Stimulated activated CD4-positive, alpha-beta T cell treated with anti-CD3 and anti-CD28 coated beads, Interleukin-2, amount 100 ng/mL, for 48 hours (primary cell): ENCODE measurements at places on chromosomes 2 and 18.
A peak's percentile ranks its signal among the peaks of the same experiment; 100 is the strongest.

- DNase-seq = no peak
Measured at GRCh38 chr2:215626812-215627281, 191.0 kb upstream of the FN1 start.

GRCh38 chr2:120465989-120466703, 120.2 kb downstream of the INHBB start:
- no peak for DNase-seq

DNA sequence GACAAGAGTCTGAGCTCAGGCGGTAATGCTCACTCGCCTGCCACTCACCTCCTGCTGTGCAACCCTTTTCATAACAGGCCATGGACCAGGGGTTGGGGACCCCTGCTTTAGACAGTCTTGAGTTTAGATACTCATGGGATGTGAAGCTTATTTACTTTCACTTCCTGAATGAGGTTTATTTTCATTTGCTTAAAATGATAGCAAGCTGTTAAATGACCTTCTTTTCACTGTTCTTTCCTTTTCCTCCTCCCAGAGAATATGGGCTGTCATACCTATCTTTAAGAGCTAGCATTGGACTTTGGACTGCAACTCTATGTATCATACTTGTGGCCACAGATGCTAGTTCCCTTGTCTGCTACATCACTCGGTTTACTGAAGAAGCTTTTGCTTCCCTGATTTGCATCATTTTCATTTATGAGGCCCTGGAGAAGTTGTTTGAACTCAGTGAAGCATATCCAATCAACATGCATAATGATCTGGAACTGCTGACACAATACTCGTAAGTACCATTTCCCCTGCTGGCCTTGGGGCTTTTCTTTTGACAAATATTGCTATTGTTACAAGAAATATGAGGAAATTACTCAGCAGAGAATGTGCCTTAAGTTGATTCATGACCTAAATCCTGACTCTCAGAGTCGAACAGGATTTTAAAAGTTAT, 168.5 kb downstream of the DPP4 start:
- DNase-seq = no peak

GRCh38 chr18:75339936-75340605, 87.4 kb downstream of the SMIM21 start:
- no peak for DNase-seq

- no peak for DNase-seq
Measured at GRCh38 chr2:240358080-240358479, 77.4 kb upstream of the GPC1 start.

- peak; percentile 49 for DNase-seq
Measured at GRCh38 chr2:117835990-117836760, 21.7 kb downstream of the DDX18 start.

- DNase-seq = no peak
Measured at GRCh38 chr2:46315103-46315890, 18.1 kb downstream of the EPAS1 start.

GRCh38 chr2:20737505-20737904, 70.6 kb downstream of the GDF7 start:
- no peak for DNase-seq

DNA sequence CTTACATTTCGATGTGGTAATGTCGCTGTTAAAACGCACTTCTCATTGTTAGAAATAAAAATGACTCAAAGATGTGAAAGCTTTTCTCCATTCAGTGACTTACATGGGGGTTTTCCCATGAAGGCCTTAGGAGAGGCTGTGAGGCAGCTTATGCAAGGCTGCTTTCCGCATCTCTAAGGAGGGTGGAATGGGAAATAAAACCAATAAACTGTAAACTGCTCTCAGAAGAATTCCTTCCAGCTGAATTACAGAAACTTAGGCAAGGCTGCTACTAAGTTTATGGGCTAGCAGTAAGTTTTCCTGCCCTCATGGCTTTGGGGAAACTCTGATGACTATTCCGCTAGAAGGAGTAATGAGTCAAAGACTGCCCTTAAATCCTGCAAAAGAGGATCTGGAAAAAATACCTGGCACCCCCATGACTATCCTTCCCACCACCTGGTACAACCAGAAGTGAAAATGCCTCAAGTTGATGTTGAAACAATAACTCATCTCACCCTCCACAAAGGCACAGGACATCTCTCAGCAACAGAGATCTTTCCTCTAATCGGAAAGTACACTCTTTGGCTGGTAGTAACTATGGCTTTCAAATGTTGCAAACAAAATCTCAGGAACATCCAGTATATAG, 97.7 kb upstream of the SMAD7 start:
- no peak for DNase-seq

- DNase-seq = no peak
Measured at GRCh38 chr2:76298041-76298440, 587.3 kb upstream of the GCFC2 start.

- DNase-seq = no peak
Measured at GRCh38 chr2:218662827-218663226, 3.3 kb downstream of the BCS1L start.

DNA sequence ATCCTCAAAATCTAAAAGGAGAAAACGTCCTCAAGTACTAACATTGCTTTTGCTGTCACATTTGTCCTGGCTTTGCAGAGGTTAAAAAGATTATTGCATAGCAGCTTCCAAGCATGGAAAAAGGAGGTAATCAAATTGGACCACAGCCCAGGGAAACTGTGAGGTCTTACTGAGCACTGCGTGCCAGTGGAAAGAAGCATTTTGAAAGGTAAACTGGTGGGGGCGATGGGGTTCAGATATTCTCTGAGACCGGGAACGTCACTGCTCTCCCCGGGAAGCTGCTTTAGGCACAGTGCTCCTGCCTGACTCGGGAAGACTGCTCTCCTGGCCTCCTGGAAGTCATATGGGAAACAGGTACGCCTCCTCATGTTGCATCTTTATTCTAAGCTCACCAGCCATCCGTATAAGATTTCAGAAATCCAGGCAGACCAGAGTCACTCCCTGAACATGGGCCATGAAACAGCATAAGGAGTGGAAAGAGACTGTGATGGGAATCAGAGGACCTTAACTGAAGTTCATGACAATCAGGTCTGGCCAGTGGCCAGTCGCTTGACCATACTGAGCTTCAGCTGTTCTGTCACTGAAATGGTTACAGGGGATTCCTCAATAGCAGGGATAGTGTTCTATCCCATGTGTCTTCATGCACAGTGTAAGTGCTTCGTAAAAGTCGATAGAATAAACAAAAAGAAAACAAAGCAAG, 284.1 kb downstream of the TRIB2 start:
- DNase-seq = no peak

- DNase-seq = no peak
Measured at GRCh38 chr2:191018643-191019119, 4.7 kb upstream of the STAT1 start.

GRCh38 chr2:85181844-85182456, 48.8 kb downstream of the TCF7L1 start:
- no peak for DNase-seq

DNA sequence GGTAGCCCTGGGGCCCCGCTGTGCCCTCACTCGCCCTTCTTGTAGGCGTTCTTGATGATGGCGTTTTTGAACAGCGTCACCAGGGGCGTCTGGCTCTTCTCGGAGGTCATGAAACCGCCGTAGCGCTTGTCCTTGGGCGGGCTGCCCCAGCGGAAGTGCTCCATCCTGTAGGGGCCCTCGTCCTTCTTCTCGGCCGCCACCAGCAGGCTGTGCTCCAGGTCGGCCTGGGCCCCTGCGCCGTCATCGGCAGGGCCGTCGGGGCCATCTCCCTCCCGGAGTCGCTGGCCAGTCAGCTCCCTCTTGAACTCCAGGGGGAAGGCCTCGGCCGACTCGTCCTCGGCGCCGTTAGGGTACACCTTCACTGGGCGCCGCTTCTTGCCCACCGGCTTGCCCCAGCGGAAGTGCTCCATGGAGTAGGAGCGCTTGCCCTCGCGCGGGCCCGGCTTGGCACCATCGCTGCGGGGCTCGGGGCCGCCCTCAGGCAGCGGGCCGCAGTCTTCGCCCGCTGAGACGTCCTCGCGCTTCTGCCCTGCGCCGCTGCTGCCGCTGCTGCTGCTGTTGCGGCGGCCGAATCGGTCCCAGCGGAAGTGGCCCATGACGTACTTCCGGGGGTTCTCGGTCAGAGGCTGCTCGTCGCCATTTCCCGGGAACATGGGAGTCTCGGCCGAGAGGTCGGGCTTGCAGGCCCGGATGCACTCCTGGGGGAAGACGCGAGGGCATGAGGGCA, 7.2 kb downstream of the POMC start:
- DNase-seq = peak; percentile 67
